Neural progenitor cell (in vitro differentiated cells): ENCODE measurements at places on chromosomes 3 and 15.

DNA sequence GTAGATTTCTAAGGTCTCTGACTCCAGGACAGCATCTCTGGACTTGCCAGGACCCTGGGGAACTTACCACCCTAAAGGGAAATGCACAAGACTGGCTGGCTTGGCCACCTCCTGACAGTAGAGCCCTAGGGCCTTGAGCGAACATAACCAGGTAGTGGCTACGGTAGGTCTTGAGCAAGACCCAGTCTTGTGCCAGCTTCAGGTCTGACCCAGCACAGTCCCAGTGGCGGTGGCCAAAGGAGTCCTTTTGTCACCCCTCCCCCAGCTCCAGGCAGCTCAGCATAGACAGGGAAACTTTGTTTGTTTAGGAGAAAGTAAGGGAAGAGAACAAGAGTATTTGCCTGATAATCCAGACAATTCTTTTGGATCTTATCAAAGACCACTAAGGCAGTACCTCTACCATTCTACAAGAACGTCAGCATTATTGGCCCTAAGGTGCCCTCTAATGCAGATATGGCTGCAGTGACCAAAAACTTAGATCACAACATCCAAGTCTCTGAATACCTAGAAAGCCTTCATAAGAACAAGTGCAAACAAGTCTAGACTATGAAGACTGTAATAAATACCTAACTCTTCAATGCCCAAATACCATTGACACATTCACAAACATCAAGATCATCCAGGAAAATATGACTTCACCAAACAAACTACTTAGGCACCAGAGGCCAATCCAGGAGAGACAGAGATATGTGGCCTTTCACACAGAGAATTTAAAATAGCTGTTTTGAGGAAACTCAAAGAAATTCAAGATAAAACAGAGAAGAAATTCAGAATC, 38.7 kb upstream of the FBN1 start:
- DNase-seq = no peak

- DNase-seq = no peak
Measured at GRCh38 chr3:16309558-16309957, 44.5 kb downstream of the OXNAD1 start.

- DNase-seq = no peak
Measured at GRCh38 chr3:160368804-160369203, 30.2 kb downstream of the IFT80 start.

GRCh38 chr3:46456118-46456517, 8.6 kb downstream of the LTF start:
- DNase-seq = no peak

DNA sequence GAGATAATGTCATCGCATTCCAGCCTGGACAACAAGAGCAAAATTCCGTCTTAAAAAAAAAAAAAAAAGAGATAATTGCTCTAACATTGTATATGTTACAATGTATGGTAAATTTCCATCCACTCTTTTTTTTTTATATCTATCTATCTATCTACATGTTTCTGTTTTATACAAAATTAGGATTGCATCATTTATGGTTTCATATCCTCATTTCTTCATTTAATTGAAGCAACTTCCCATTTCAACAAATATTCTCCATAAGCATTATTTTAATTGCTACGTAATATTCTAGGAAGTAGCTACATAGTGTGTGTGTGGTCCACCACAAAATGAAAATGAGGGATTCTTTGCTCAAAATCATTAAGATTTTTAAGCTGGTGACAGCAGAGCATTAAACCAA, 18.4 kb downstream of the RBP1 start:
- no peak for DNase-seq

DNA sequence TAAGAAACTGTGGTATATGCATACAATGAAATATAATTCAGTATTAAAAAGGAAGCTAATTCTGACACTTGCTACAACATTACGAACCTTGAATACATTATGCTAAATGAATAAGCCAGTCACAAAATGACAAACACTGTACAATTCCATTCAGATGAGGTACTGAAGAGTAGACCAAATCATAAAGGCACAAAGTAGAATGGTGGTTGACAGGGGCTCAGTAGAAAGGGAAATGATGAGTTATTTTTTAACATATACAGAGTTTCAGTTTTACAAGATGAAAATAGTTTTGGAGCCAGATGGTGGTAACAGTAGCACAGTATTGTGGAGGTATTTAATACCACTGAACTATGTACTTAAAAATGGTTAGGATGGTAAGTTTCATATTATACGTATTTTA, 254.6 kb upstream of the RBMS3 start:
- DNase-seq = no peak

GRCh38 chr3:186283651-186284348, 78.2 kb downstream of the DGKG start:
- no peak for DNase-seq

- no peak for DNase-seq
Measured at GRCh38 chr3:161156936-161157335, 51.8 kb upstream of the B3GALNT1 start.

DNA sequence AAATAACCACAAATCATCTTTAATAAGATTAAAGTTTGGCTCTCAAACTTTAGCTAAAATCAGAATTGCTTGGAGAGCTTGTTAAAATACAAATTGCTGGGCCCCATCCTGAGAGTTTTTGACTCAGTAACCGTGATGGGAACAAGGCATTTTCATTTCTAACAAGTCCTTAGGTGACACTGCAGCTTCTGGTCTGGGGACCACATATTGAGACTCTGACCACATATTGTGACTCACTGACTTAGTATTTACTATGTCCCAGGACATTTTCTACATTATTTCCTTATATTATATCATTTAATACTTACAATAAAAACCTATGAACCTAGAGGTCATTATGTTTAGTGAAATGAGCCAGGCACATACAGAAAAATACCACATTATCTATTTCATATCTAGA, 164.5 kb downstream of the ZMAT3 start:
- no peak for DNase-seq

- peak; percentile 87 for DNase-seq
Measured at GRCh38 chr3:143970773-143971358, 757 bp upstream of the DIPK2A start.

- DNase-seq = no peak
Measured at GRCh38 chr3:16916840-16917239, 32.1 kb downstream of the PLCL2 start.

- DNase-seq = no peak
Measured at GRCh38 chr3:143103652-143104051, 15.9 kb upstream of the CHST2 start.

DNA sequence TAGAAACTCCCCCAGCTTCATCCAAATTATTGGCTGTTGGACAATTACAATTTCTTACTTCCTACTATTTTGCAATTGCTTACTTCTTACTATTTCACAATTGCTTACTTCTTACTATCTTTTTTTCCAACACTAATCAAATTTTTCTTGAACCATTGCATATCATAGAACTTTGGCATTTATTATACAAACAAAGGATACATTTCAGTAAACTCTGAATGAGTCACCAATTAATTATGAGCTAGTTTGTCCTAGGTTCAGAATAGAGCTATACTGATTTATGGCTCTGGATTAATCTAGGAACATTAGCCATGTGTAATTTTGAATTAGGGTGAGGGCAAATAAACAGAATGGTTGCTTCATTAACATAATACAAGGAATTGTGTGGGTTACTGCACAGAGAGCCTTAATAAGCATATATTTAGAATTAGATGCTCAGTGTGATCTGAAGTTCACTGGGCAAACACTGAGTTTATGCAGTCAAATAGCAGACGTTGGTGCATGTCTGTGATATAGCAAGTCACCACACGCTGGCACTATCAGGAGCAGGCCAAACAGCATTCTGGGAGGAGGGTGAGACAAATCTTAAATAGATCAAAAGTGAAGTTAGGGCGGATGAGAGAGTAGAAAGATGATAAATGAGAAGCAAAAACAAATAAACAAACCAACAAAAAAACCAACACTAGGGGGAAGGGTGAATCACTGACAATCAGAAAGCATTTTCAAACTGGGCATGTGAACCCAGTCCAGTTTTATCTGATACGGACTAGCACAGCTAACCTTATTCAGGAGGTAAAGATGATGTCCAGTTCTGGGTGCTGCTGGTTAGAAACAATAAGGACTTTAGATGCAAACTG, 21.5 kb downstream of the GABRR3 start:
- DNase-seq = no peak

GRCh38 chr3:162353414-162353813, 856.8 kb downstream of the OTOL1 start:
- no peak for DNase-seq

- DNase-seq = no peak
Measured at GRCh38 chr3:107845380-107846278, 245.2 kb downstream of the CD47 start.
